ENCODE measurements at places on chromosomes 2 and 18. TPM values are rescaled to one million over a fixed set of nuclear protein-coding genes. Genes with fewer than 3 reads are reported as not detected.

DNA sequence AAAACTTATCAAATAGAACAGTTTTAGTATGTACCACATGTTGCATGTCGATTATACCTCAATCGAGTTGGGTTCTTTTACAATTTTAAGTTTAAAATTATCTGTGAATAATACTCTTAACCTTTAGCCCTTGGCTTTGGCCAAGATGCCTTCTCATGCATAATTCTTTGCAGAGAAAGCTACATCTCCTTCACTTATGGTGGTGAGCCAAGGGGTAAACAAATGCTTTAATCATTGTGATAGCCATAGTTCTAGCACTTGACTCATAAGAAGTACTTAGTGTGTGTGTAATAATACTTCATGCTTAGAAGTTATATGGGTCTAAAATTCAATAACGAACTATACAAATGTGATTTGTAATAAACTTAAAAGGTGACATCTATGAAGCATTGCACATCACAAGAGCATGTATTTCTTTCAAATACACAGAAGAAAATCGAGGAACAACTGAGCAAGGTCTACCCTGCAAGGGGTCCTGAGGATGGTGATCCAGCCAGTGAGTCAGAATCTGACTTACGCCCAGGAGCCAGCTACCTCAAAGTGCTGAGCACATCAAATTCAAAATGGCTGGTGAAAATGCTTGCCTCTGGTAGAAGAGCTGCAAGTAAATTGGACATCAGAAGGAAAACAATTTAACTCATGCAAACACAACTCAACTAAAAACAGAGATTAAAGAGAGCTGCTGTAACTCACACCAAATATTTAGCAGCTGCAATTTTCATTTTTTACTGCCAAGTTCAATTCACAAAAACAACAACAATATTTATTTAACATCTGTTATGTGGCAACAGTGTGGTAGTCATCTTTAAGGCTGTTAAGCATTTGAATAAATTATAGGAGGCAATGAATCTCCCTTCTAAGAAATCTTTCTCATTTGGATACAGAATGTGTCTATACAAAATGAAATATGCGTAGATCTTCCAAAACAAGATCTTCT is 23.8 kb upstream of the TTC39C start:
- H3K27ac ChIP-seq, result no peak overlapping the region
- H3K4me3 ChIP-seq, result no peak overlapping the region
- DNase-seq, result no peak
- peaks cover 2% of the 10 kb centered on the region for H3K27me3 ChIP-seq
- peaks cover 53% of the 10 kb centered on the region for H3K4me1 ChIP-seq

HMSD gene
- total RNA-seq, result 0.26 TPM

- H3K4me3 ChIP-seq, result no peak overlapping the region
- no peaks in the 10 kb centered on the region for H3K27me3 ChIP-seq
- DNase-seq, result no peak
- peaks cover 5% of the 10 kb centered on the region for H3K4me1 ChIP-seq
These were observed 35.0 kb downstream of the TPRKB start for GRCh38 chr2:73701968-73702665.

DNA sequence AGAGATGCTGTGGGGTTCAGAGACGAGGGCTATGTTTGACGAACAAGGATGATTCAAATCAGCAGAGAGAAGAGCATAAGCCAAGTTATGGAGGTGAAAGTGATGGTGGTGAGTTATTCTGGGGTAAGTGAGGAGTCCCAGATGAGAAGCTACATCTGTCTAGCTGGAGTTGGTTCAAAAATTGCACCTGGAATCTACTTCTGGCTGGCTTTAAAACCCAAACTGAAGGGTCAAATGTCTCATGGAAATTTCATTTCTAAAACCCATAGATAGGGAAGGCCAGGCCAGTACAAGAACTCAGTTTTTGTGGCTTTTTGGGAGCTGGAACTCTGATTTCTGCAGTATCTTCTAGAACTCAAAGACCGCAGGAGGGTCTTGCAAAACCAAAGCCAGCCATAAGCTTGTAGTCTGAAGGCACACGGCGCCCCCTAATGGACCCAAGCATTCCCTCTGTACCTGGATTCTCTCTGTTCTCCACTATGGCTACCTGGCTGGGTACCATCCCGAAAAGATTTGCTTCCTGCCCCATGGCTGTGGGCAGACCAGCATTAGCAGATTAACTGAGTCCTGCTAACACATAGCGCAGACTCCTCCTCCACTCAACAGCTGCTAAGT is 229.1 kb upstream of the SLC14A2 start:
- H3K27ac ChIP-seq, result no peak overlapping the region
- DNase-seq, result no peak
- peaks cover 17% of the 10 kb centered on the region for H3K27me3 ChIP-seq
- H3K36me3 ChIP-seq, result no peaks in the 10 kb centered on the region
- H3K4me1 ChIP-seq, result peaks cover 3% of the 10 kb centered on the region
- H3K4me3 ChIP-seq, result no peak overlapping the region

DNA sequence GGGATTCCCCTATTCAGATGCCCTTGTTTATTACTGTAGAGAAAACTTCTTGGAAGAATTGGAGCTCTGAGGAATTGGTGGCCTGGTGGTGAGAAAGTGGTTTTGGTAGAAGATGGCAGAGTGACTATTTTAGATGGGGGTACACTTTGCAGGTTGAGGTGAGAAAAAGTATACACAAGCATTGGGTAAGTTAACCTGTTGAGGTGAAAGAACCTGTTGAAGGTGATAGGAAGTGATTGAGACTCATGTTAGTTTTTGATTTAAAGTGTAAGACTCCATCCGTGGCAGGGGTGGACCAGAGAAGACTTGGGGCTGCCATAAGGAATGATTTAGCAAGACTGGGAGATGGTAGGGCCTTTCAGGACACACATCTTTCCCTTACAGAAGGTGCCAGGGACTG is 3.1 kb downstream of the CCT7 start:
- no peak overlapping the region for H3K4me3 ChIP-seq
- H3K4me1 ChIP-seq, result peaks cover 46% of the 10 kb centered on the region
- peaks cover 34% of the 10 kb centered on the region for H3K36me3 ChIP-seq
- H3K27me3 ChIP-seq, result no peaks in the 10 kb centered on the region

GRCh38 chr2:181978351-181979150 is 7.1 kb upstream of the PPP1R1C start:
- no peak for DNase-seq
- no peaks in the 10 kb centered on the region for H3K27me3 ChIP-seq
- no peaks in the 10 kb centered on the region for H3K36me3 ChIP-seq
- no peak overlapping the region for H3K27ac ChIP-seq
- H3K4me3 ChIP-seq, result no peak overlapping the region

- H3K4me3 ChIP-seq, result no peak overlapping the region
- no peaks in the 10 kb centered on the region for H3K36me3 ChIP-seq
- no peak overlapping the region for H3K27ac ChIP-seq
- H3K4me1 ChIP-seq, result peaks cover 22% of the 10 kb centered on the region
- peak; percentile 35 for DNase-seq
These were observed 5.1 kb downstream of the SERPINB8 start for GRCh38 chr18:63974991-63975390.

GRCh38 chr2:27647289-27647688 is 16.1 kb downstream of the SUPT7L start:
- H3K36me3 ChIP-seq, result peaks cover 42% of the 10 kb centered on the region
- H3K4me3 ChIP-seq, result no peak overlapping the region
- DNase-seq, result no peak
- no peaks in the 10 kb centered on the region for H3K4me1 ChIP-seq

- H3K4me3 ChIP-seq, result no peak overlapping the region
- H3K36me3 ChIP-seq, result no peaks in the 10 kb centered on the region
- H3K4me1 ChIP-seq, result no peaks in the 10 kb centered on the region
- H3K27ac ChIP-seq, result no peak overlapping the region
These were observed 29.3 kb upstream of the LBH start for GRCh38 chr2:30201990-30202389.

- peaks cover 25% of the 10 kb centered on the region for H3K27me3 ChIP-seq
- no peak overlapping the region for H3K4me3 ChIP-seq
- peaks cover 42% of the 10 kb centered on the region for H3K4me1 ChIP-seq
- no peaks in the 10 kb centered on the region for H3K36me3 ChIP-seq
These were observed 115.9 kb downstream of the KLHL29 start for GRCh38 chr2:23500836-23501235.

RSAD2 gene
- total RNA-seq, result 72.4 TPM

GRCh38 chr18:35592298-35592697 is 10.8 kb downstream of the GALNT1 start:
- no peaks in the 10 kb centered on the region for H3K27me3 ChIP-seq
- H3K4me1 ChIP-seq, result peaks cover 5% of the 10 kb centered on the region
- no peak overlapping the region for H3K27ac ChIP-seq
- H3K4me3 ChIP-seq, result no peak overlapping the region

CYTIP gene
- 222 TPM for total RNA-seq

- no peak overlapping the region for H3K4me3 ChIP-seq
- H3K36me3 ChIP-seq, result no peaks in the 10 kb centered on the region
- H3K27me3 ChIP-seq, result peaks cover 6% of the 10 kb centered on the region
- peaks cover 4% of the 10 kb centered on the region for H3K4me1 ChIP-seq
- H3K27ac ChIP-seq, result no peak overlapping the region
These were observed 295.9 kb upstream of the CRIM1 start for GRCh38 chr2:36059691-36060090.

EN1 gene
- total RNA-seq, result not detected

GRCh38 chr2:22904126-22904684 is 480.8 kb upstream of the KLHL29 start:
- no peak for DNase-seq
- H3K27me3 ChIP-seq, result no peaks in the 10 kb centered on the region
- H3K4me1 ChIP-seq, result no peaks in the 10 kb centered on the region
- no peak overlapping the region for H3K27ac ChIP-seq
- no peak overlapping the region for H3K4me3 ChIP-seq

GRCh38 chr2:5921081-5921642 is 229.0 kb downstream of the SOX11 start:
- DNase-seq, result no peak
- H3K4me1 ChIP-seq, result no peaks in the 10 kb centered on the region
- no peaks in the 10 kb centered on the region for H3K27me3 ChIP-seq
- no peak overlapping the region for H3K4me3 ChIP-seq
- H3K36me3 ChIP-seq, result no peaks in the 10 kb centered on the region

GRCh38 chr2:434625-435024 is 146.7 kb upstream of the ALKAL2 start:
- no peak overlapping the region for H3K27ac ChIP-seq
- H3K4me3 ChIP-seq, result no peak overlapping the region
- DNase-seq, result no peak
- H3K36me3 ChIP-seq, result no peaks in the 10 kb centered on the region

CABYR gene
- 1.1 TPM for total RNA-seq

- peaks cover 55% of the 10 kb centered on the region for H3K36me3 ChIP-seq
- H3K4me1 ChIP-seq, result peaks cover 36% of the 10 kb centered on the region
- no peak for DNase-seq
- no peaks in the 10 kb centered on the region for H3K27me3 ChIP-seq
- H3K27ac ChIP-seq, result peak overlapping the region; percentile 48
These were observed 58.5 kb downstream of the SOS1 start for GRCh38 chr2:39062320-39062719.

- no peak overlapping the region for H3K4me3 ChIP-seq
- H3K27ac ChIP-seq, result no peak overlapping the region
- H3K4me1 ChIP-seq, result no peaks in the 10 kb centered on the region
- no peaks in the 10 kb centered on the region for H3K27me3 ChIP-seq
These were observed 1018.4 kb upstream of the ACVR2A start for GRCh38 chr2:146826388-146826787.

MAP3K19 gene
- not detected for total RNA-seq

DNA sequence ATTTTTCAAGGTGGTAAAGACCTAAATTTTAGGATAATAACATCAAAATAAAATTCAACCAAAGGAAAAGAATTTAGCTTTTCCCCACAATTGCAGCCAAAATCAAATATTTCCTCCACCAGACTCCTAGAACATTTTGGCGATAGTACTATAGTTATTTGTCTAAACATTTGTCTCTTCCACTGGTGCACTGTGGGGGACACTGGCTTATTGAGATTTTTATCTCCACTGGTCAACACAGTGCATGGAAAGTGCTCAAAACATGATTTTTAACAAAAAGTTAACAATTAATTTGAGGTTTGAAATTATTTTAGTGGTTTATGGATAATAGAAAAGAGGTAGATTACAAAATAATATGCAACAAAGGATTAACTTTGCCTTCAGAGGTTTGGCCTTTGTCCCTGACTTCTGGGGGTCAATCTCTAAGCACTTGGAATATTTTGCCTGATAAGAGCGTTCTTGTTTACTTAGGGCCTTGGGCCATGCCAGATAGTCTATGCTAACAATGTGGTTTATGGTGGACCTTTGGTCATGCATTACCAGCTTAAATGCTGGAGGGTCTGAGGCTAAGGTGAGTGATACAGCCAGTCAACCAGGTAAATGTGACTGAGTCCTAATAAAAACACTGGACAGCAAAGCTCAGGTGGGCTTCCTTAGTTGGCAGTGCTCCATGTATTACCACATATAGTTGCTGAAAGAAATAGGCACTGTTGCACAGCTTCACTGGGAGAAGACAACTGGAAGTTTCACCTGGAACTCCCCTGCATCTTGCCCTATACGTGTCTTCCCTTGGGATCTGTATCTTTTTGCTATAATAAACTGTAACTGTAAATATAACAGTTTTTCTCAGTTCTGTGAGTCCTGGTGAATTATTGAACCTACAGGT is 67.2 kb upstream of the SATB2 start:
- H3K36me3 ChIP-seq, result no peaks in the 10 kb centered on the region
- H3K27me3 ChIP-seq, result no peaks in the 10 kb centered on the region
- no peaks in the 10 kb centered on the region for H3K4me1 ChIP-seq

GRCh38 chr2:201228912-201229290 is 31.4 kb upstream of the CASP8 start:
- H3K36me3 ChIP-seq, result peaks cover 9% of the 10 kb centered on the region
- peak overlapping the region; percentile 78 for H3K27ac ChIP-seq
